Neural progenitor cell (in vitro differentiated cells): ENCODE measurements at places on chromosomes 7 and 10.

DNA sequence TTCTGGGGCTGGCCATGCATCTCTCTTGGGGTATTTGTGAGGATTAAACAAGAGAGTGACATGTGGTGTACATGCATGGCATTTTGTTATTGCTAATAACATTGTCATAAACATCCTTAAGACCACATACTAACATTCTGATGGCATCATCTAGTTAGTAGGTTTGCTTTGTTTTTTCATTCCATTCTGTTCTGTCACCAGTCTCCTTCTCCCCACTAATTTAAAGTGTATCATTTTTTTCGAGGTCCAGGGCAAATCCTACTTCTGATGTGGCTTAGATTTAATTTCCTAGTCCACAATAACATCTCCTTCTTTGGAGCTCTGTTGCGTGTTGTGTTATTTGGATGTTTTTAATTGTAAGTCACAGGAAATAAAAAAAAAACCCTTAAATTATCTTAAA is 248.1 kb downstream of the LRMDA start:
- no peak for DNase-seq

- no peak for DNase-seq
Measured at GRCh38 chr10:11265484-11265883, 247.8 kb downstream of the CELF2 start.

- DNase-seq, result peak; percentile 73
Measured at GRCh38 chr10:103917302-103918052, 507 bp downstream of the STN1 start.

DNA sequence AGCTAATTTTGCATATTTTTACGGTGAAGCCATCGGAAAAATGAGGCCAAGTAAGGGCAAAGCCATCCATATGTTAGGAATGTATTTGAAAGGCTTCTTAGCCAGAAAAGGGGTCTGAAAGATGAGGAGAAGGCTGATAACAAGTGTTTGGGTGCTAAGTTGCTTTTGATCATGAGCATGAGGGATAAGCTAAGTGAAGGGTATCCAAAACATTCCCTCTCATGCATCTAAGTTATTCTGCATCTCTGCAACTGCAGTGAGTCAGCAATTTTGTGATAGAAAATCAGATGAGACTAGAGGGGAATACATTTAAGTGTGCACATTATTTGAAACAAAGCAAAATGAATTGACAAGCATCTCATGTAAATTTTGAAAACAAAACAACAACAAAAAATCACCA is 282.8 kb downstream of the GPR158 start:
- no peak for DNase-seq

DNA sequence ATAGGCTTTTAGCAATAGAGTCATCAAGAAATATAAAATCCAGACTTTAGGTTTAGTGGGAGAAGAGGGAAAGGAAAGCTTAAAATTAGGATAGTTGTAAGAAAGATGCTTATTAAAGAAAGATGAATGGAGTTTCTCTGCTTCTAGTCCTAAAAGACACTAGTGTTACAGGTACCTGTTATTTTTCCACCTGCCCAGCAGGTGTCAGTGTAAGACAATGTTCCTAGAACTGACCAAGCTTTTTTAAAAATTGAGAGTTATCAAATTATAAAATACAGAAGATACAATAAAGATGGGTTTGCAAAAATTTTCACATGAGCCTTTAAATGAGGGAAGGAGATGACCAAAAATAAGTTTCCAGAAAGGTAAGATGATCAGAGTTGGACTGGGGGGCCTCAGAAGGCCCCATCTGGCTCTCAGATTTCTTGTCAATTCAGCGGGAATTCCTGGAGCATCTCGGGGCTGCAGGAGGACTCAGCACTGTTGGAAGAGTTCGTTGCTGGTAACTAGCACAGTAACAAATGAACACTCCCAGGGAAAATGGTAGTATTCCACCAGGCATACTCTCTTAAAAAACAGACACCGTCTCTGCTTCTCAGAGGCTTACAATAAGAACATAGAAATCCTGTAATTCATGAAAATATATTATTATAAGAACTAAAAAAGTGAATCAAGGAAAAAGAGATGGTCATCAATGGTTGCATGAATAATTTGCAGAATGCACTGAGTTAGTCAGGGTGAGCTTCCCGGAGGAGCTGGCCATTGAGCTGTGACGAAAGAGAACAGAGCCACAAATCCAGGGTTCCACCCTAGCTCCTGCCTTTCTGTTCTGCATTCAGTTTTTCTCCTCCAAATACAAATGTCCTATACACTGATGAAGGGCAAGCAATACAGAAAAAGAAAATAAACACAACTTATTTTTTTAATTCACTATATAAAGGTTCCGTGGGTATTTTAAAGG is 71.8 kb upstream of the PIK3CG start:
- DNase-seq, result peak; percentile 46

DNA sequence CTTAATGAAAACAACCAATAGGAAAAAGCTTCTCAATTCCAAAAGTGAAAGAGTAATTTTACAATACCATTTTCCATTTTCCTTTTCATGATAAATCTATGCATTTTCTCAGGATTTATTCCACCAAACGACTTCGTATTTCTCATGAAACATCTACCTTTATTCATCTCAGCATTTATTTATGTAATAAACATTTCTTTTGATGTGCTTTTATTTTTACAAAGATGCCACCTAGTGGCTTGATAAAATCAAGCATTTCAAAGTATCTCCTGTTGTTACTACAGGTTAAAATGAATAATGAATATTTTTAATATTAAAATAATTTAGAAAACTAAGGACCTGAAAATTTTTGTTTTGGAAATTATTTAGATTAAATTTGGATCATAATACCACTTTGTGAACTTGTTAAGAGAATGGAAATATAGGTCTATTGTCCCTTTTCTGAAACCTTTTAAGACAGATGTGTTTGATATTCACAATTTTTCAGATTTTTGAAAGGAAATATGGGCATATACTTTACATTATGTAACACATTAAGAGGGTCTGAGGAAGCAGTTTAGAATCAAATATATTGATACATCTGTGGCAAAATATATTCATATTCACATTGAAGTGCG is 2.7 kb upstream of the IQUB start:
- DNase-seq, result no peak

DNA sequence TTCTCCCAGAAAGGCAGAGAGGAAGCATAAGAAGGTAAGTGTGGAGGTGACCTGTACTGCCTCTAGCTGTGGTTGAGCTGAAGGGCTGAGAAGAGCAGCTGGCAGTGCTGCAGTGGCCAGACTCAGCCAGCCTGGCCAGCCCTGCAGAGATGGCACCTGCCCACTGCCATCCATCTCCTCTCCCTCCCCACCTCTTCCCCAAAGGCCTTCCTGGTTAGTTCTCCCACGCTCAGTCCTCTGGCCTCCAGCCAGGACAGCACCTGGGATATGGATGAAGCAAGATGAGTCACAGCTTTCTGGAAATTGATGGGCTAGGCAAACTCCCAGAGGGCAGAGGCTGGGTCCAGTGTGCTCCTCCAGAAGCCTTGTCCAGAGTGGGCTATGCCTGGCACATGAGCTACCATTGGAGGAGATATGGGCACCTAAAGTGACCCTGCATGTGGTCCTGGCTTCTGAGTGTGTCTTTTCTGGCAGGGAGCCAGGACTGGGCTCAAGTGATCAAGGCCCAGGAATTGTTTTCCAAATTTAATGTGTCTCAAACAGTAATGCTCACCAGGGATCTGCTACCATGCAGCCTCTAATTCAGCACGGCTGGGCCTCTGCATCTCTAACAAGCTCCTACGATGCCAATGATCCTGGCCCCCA is 81.0 kb upstream of the CACUL1 start:
- DNase-seq, result no peak

- DNase-seq, result no peak
Measured at GRCh38 chr7:32221056-32221455, 150.8 kb upstream of the PDE1C start.

GRCh38 chr10:102615361-102615760 is 28.9 kb upstream of the TRIM8 start:
- DNase-seq, result peak; percentile 64

- no peak for DNase-seq
Measured at GRCh38 chr7:107854454-107854853, 36.5 kb upstream of the DLD start.

- DNase-seq, result peak; percentile 88
Measured at GRCh38 chr7:75993689-75994387, 557 bp downstream of the TMEM120A start.

DNA sequence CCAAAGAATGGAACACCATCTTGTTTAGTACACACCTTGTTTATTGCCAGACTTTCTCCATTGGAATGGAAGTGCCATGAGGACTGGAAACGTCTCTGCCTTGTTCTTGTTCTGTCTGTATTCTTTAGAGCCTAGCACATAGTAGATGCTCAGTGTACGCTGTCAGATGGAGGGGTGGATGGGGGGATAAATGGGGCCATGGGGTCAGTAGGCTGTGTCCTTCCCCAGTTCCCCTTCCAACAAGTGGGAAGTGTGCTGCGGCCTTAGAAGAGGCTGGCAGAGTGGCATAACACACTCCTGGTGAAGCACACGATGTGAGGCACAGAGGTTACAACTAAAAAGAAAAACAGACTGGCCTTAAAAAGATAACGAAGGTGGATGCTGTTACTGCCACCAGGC is 61.9 kb downstream of the TMEM209 start:
- no peak for DNase-seq

- no peak for DNase-seq
Measured at GRCh38 chr7:108103558-108104298, 26.4 kb downstream of the LAMB4 start.
